ENCODE measurements at places on chromosomes 3 and 15.

DNA sequence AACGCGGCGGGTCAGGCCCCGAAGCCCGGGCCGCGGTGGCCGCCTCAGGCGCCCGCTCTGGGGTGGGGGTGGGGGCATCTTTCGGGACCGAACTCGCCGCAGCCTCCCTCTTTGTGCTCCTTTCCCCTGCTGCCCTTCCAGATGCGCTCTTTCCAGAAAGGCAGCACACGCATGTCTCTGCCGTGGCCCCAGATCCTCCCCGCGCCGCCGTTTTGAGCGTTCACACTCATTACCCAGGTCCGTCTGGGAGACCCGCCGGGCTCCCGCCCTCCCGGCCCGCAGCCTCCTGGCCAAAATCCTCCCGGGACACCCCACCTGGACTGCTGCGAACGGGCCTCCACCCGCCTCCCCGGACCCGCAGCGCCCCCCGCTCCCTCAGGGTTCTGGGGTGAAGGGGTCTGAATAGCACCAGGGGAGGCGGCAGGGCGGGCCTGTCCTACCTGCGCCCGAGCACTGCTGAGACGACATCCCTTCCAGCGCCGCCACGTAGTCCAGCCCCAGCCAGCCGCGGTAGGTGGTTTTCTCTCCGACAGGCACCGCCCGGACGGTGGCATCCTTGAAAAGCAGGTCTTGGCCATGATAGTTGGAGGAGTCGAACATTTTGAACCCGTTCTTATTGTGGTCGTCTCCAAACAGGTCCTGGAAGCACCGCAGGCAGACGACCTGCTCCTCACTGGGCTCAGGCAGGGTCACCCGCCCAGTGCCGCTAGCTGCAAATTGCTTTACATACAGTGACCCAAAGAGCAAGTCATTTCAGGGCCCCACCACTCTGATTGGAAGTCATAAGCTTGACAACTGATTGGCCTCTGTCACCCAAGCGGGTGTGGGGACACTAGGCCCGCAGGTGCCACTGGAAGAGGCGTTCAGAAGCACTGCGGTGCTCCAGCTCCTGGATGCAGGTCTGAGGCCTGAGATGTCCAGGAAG lies 25.9 kb downstream of the MELTF start:
- no peak for DNase-seq

- peak; percentile 51 for DNase-seq
Observed at GRCh38 chr3:196486263-196486662, 17.3 kb downstream of the RNF168 start.

DNA sequence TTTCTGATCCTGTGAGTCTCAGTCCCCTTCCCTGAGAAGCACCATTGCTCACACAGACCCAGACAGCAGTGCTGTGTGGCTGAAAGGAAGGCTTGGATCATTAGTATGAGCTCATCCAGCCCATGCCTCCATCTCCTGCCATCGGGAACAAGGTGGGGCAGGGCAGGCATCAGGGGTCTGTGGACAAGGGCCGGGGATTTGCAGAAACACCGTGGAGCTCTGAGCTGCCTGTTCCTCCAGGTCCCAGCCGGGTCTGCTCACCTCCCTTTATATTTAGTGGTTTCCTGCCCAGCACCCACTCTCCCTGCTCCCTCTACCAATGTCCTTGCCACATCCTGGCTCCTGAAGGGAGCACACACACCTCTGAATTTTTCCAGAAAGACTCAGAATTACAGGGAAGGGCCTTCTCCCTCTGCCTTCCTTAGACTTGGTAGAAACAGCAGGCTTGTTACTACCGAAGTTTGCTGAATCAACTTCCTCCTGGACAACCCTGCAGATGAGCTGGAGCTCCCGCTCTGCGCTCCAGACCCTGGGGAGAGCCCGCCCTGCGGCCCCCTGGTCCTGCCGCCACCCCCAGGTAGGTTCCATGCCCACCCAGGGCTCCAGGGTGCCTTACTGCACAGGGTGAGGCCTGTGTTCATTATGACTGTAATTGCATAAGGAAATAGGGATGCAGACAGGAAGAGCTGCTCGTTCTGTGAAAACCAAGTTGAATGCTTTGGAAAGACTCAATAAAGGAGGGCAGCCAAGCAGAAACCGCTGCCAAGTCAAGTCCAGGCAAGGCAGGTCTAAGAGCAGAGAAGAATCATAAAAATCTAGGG lies 128.1 kb downstream of the NSMCE3 start:
- no peak for DNase-seq

- no peak for DNase-seq
Observed at GRCh38 chr3:127107002-127107401, 85.9 kb upstream of the PRR23E start.

DNA sequence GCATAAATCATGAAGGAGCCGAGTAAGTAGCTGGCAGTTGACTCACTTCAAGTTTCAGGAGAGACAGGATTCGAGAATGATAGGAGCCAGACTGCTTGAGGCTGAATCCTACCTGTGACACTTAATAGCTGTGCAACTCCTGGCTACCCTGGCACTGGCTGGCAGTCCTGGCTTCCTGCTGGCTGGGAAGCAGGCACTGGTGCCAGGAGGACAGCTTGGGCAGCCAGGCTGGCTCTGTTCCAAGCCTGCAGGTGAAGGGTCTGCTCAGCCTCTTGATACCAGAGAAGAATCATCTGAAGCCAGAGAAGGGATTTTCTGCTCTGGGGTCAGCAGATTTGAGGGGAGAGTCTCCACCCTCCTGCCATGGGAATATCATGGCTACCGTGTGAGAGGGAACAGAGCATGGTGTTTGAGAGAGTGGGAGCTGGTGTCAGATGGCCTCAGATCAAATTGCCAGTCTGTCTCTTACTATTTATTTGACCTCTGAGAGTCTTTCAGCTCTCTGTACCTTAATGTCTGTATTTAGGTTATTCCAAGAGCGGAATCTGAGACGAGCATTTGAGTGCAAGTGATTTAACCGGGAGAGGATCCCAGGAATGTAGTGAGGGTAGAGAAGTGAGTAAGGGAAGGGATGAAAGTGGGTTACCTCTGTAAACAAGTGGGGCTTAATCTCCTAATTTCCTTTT lies 4.4 kb upstream of the XIRP1 start:
- no peak for DNase-seq
